Cardiac muscle cell (in vitro differentiated cells and primary cell): ENCODE measurements at places on chromosomes 13 and 19.
A peak's percentile ranks its signal among the peaks of the same experiment; 100 is the strongest.

DNA sequence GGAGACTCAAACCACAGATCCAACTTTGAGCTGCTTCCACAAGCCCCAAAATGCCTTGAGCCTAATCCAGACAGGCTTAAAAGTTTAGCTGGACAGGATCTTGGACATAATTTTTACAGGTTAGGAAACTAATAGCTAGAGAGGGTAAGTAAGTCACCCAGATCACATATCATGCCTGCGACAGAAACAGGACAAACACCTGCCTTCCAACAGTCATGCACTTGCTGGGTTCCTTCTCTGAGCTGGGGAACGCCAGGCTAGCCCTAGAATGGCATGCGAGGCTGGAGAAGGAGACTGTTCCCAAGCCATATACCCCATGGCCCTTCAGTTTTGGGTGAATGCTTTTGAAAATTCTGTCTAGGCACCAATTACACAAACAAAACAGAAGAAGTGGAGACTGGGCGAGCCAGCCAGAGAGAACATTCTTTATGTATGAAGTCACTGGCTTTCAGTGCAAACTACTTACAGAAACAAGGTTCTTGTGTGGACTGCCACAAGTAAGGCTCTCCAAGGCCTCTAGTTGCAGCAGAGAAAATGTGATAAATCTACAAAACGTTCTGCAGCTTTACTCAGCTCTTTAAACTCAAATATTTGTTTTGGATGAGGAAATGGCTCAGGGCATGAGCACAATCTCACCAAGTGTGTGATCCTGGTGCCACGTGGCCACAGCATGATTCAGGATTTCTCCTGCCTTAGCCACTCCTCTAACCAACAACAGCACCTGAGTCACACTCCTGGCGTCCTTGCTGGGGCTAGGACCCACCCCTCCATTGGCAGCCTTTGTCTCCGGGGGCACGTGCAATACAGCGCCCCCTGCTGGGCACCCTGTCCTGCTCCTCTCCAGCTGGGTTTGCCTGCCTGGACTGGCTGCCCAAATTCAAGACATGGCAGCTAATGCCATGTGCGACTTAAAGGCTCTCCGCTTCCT is 73.4 kb upstream of the UBL3 start:
- peak; percentile 41 for DNase-seq

DNA sequence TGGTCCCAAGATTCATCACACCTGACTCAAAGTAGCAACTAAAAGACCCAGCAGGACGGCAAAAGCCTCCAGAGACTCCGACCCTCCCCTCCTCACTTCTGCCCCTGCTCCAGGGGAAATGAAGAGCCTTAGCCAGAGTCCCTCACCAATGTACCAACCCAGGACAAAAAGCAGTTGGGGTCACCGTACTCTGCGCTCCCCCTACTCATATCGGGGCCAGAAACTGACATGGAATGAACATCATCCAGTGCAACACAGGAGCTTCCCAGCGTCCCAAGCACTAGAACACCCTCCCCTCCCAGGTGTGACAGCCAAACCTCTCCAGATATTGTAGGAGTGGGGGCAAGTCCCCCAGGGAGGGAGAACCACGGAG is 1.7 kb downstream of the EEF2 start:
- no peak for DNase-seq

GRCh38 chr19:17784201-17785008 is 10.5 kb upstream of the B3GNT3 start:
- peak; percentile 83 for DNase-seq

DNA sequence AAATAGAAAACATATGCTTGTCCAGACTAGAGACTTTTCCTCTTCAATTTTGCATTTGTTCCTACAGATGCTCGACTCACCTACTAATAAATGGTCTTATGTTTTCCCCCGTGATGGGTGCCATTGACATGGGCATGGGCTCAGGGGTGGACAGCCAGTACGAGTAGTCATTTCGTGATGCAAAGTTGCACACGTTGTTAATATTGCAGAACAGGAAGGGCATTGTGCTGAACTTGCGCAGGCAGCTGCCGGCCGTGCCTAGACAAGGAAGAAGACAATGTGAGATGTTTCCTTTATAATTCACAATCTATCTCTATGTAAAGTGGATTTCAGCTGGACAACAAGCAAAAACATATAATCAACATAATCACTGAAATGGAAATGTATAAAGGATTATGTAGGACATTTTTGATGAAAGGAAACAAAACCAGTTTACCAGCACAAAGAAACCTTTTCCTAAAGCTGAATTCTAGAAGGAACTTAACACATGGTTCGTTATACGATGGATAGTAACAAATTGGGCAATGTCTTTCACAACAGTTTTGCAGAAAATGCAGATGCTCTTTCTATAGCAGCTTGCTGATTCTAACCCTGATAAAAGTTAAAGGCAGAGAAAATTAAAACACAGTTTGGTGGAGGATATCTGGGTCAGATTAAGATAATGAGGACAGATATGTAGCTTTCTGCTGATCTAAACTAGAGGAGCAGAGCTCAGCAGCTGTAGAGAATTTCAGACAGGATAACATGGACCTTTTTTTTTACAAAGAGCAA is 145.7 kb downstream of the COL4A1 start:
- DNase-seq, result no peak

GRCh38 chr19:54316746-54317107 is 3.8 kb upstream of the LILRA5 start:
- DNase-seq, result no peak

DNA sequence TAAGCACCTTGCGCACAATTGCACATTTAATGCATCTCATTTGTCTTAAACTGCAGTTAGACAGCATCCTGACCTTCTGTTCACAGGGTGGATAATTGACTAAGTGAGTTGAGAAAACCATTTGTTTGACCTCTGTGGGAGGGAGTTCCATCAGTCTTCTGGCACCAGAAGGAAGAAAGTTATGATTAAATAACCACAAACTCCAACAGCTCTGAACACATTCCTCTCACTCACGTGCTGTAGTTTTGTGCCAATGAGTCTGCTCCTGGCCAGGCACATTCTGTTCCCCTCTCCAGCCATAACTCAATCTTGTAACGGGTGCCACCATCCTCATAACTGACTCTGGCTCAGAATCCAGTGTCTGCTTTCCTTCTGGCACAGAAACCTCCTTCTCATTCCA is 817.2 kb downstream of the SLITRK1 start:
- peak; percentile 97 for DNase-seq

DNA sequence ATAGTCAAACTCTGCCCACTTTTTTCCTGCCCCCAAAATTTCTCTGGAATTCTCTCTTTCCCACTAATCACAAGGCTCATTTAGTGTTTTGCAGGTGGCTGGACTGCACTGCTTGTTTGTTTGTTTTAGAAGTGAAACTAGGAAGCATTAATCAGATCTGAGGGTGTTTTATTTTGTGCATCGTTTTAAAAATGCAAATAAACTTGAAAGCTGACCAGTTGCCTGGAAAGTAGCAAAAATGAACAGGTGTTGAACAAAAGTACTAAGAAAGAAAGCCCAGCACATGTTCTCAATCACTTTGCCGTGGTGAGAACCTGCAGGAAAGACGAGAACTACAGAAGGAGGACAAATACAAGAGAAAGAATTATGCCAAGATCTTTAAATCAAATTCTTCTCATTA is 365.5 kb downstream of the PCDH9 start:
- no peak for DNase-seq

DNA sequence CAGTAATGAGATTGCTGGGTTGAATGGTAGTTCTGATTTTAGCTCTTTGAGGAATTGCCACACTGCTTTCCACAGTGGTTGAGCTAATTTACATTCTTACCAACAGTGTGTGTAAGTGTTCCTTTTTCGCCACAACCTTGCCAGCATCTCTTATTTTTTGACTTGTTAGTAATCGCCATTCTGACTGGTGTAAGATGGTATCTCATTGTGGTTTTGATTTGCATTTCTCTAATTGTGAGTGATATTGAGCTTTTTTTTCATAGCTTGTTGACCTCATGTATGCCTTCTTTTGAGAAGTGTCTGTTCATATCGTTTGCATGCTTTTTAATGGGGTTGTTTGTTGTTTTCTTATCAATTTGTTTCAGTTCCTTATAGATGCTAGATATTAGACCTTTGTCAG is 245.0 kb downstream of the MTUS2 start:
- no peak for DNase-seq

DNA sequence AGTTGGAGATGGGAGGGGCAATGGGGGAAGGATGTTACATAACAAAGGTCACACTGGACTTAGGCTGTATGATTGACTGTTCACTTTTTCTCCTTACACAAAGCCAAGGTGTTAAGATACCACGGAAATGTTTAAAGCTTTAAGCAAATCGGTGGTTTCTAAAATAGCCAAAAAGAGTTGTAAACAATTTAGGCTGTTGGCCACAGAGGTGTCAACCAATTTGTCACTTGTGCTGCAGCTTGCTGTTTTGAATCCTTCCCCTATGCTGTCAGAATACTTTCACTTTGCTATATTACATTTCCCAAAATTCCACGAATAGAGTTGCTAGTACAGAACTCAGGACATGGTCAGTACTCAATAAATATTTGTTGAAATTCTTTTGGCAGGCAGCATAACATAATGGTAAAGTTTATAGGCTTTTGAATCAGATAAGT is 149.3 kb downstream of the VWA8 start:
- no peak for DNase-seq

GRCh38 chr19:47580397-47580796 is 7.4 kb upstream of the ZNF541 start:
- no peak for DNase-seq

DNA sequence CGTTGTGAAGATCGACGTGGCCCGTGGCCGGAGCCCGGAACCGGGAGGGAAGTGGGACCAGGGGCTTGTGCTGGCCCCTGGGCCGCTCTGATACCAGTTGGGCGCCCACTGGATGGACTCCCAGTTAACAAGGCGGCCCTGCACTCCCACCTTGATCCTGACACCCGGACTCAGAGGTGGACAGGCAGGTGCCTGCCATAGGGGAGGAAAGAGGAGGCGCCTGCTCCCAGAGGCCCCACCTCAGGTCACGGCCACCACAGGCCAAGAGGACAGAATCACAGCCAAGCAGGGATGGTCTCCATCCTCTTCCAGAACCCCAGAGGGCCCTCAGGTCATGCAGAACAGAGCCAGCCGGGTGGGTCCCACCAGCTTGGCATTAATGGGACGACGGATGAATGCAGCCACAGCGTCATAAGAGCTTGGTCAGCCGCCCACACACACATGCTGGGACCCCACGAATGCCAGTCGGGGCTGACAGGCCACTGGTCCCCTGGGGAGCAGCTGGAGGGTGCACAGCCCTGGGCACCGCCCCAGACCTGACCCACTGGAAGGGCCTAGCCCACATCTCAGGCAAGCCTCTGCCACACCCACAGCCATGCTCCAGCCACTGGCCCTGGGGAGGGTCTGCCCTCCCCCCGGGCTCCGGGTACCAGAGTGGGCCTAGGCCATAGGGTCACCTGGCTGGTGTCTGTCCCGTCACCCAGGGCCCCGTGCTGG is 9.6 kb upstream of the KLF16 start:
- DNase-seq, result no peak

GRCh38 chr19:38132781-38133180 is 91.2 kb downstream of the DPF1 start:
- no peak for DNase-seq

GRCh38 chr13:59099182-59099974 is 1064.3 kb downstream of the DIAPH3 start:
- no peak for DNase-seq

GRCh38 chr13:92221916-92222315 is 823.5 kb downstream of the GPC5 start:
- DNase-seq, result no peak

- DNase-seq, result no peak
Observed at GRCh38 chr13:30898070-30898469, 8.0 kb upstream of the MEDAG start.

DNA sequence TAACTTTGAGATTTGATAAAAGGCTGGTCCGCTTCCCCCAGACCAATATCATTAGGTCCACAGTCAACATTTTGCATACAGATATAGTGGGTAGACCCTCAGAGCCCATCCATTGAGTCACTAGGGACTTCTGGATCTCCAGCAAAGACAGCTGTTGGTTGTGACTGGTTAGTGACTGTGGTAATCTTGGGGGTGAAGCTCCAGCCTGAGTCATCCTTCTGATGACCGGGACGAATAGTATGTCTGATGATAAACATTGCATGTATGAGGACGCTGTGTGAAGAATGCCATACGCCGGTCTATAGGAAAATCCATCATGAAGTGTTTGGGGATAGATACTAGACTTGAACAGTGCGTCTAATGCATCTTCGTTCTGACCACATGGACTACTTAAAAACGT is 307.0 kb downstream of the UQCRFS1 start:
- DNase-seq, result peak; percentile 8

DNA sequence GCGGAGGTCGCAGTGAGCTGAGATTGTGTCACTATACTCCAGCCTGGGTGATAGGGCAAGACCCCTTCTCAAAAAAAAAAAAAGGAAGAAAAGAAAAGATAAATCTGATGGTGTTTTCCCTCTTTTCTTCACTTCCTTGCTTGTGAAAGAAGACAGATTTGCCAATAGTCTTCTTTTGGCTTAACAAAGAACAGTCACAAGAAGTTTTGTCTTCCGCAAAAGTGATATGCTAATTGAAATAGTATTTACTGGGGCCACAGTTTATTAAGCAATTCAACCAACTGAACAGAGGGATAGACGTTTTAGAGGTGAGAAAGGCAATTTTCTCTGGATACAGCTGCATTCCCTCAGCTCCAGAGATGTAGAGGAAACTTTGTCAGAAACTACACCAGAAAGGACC is 22.9 kb upstream of the PLAUR start:
- no peak for DNase-seq

DNA sequence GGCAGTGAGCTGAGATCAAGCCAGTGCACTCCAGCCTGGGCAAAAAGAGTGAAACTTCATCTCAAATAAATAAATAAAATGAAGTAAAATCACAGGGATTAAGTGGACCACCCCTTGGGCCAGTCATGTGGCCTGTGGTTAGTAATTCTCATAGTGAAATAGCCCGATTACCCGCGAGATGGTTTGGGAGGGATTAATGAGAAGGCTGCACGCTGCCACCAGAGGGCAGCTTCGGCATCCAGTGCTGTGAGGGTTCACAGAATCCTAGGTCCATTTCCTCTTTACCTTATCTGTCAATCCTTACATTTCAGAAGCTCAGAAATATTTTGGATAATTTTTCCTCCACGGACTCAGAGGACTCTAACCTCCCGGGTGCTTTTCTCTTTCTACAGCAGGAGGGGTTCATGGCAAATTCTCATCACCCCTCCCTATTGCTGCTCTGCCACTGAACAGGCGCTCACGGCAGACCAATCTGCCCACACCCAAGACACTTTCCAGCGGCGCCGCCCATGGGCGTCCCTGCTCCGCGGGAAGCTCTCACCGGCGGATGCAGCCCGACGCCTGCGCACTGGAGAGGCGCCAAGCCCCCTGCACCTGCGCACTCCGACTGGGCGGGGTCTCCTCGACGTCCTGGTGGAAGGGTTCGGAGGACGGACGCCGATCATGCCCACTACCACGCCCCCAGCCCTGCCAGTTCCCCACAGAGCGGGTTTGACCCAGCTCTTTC is 11.0 kb downstream of the ZNF835 start:
- no peak for DNase-seq

DNA sequence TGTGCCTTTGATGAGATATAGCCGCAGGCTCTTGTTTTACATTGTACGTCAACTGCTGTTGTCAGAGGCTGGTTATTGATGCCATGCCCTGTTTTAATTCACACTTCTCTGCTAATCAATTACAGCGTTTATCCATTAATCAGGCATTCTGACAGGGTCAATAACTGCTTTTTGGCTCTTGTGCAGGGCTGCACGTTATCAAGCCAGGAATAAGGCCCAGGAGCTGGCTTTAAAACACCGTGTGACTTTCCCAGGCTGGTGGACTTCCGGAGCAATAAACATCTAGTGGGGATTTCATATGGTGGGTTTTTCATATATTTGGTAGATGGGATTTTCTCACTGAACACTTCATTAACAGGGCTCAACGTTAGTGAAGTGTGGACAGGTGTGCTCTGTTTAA is 221.7 kb downstream of the TM9SF2 start:
- DNase-seq, result no peak
